ENCODE measurements at places on chromosomes 2 and 18. TPM values are rescaled to one million over a fixed set of nuclear protein-coding genes. Genes with fewer than 3 reads are reported as not detected.

RAB27B gene
- total RNA-seq = 71.8 TPM

- no peak for DNase-seq
Observed at GRCh38 chr2:58110765-58111164, 64.2 kb downstream of the VRK2 start.

BIRC6 gene
- total RNA-seq = 103 TPM

- no peak for DNase-seq
Observed at GRCh38 chr2:231887756-231888155, 38.4 kb downstream of the NPPC start.

DNA sequence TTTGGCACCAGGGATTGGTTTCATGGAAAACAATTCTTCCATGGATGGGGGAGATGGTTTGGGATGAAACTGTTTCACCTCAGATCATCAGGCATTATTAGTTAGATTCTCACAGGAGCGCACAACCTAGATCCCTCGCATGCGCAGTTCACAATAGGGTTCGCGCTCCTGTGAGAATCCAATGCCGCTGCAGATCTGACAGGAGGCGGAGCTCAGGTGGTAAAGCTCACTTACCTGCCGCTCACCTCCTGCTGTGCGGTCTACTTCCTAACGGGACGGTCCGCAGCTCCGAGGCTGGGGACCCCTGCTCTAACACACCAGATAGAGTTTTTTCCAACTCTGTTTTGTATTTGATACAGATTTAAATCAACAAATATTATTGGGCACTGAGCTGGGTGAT, 286.5 kb downstream of the MTX2 start:
- no peak for DNase-seq

Measured in spinal cord (tissue), 10 donors.